ENCODE measurements at places on chromosomes 16 and 17. TPM values are rescaled to one million over a fixed set of nuclear protein-coding genes. Genes with fewer than 3 reads are reported as not detected.
A peak's percentile ranks its signal among the peaks of the same experiment; 100 is the strongest.

The CCDC137 gene
- 30.2 TPM for total RNA-seq

GRCh38 chr17:1882836-1883235, 53.0 kb downstream of the RPA1 start:
- no peak overlapping the region for H3K4me3 ChIP-seq
- H3K36me3 ChIP-seq, result peaks cover 63% of the 10 kb centered on the region
- peaks cover 8% of the 10 kb centered on the region for H3K4me1 ChIP-seq
- peak; percentile 40 for DNase-seq
- no peaks in the 10 kb centered on the region for H3K27me3 ChIP-seq
- no peak overlapping the region for H3K27ac ChIP-seq

DNA sequence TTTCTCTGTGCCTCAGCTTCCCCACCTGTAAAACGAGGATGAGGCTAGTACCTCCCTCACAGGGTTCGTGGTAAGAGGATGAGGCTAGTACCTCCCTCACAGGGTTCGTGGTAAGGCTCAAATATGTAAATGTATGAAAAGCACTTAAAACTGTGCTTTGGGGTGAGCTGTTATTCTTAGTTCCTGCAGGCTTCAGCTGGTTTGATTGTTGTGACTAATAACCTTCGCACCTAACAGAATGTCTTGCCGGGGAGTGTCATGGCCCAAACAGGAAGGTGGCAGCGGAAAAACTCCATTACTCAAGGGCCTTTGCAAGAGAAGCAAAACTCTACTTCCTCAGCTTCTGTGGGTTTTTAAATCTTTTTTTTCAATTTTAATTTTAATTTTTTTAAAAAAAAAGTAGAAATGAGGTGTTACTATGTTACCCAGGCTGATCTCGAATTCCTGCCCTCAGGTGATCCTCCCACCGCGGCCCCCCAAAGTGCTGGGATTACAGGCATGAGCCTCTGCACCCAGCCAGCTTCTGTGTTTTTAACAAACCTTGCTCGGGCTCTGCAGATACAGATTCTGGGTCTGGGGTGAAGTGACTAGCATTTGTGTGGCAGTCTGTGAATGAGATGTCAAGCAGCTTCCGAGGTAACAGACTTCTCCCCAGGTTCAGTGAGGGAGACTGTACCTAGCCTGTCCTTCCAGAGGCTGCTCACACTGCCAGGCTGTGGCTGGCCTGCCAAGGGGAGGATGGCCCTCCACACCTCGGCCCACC, 103.0 kb downstream of the RAB11FIP4 start:
- H3K27me3 ChIP-seq, result no peaks in the 10 kb centered on the region
- H3K4me3 ChIP-seq, result peak overlapping the region; percentile 51
- H3K36me3 ChIP-seq, result peaks cover 2% of the 10 kb centered on the region
- H3K4me1 ChIP-seq, result peaks cover 79% of the 10 kb centered on the region

The ATP6V0C gene
- 103 TPM for total RNA-seq

The PPP1R27 gene
- total RNA-seq, result not detected

Measured in activated CD4-positive, alpha-beta T cell treated with anti-CD3 and anti-CD28 coated beads, Interleukin-2, amount 10 ng/mL, durations not matched to agents 7 days and 5 days (primary cell).